ENCODE measurements at places on chromosomes 7 and 10. TPM values are rescaled to one million over a fixed set of nuclear protein-coding genes. Genes with fewer than 3 reads are reported as not detected.

DNA sequence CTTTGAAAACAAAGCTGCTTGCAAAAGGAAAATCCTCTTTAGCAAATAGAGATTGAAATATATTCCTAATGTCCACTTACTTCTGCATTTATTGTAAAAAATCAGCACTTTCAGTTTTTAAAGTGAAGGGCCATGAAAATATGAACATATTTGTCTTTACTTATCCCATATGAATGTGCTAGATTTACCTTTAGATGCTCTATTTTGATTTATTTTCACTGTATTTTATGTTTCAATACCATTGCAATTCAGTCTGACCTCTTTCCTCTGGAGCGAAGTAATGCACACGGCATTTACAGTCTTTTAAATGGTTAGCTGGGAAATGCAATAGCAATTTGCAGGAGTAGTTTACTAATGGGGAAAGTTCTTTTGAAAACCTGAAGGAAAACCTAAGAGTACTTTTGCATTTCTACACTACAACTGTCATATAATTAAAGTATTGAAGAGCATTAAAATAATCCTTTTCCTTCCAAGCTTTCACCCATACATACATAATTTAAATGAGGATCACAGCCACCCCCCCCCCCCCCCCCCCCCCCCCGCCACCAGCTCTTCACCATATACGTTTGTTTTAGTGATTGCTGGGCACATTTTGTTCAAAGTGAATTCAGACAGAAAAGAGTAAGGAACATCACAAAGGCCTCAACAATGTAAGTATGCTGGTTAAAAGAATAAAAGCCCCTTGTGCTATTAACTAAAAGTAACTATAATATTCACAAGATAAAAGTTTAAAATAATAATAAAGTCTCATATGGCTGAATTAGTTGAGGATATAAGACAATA is 3.5 kb downstream of the SKIDA1 start:
- no peak for DNase-seq

ELN gene
- total RNA-seq: not detected

DNA sequence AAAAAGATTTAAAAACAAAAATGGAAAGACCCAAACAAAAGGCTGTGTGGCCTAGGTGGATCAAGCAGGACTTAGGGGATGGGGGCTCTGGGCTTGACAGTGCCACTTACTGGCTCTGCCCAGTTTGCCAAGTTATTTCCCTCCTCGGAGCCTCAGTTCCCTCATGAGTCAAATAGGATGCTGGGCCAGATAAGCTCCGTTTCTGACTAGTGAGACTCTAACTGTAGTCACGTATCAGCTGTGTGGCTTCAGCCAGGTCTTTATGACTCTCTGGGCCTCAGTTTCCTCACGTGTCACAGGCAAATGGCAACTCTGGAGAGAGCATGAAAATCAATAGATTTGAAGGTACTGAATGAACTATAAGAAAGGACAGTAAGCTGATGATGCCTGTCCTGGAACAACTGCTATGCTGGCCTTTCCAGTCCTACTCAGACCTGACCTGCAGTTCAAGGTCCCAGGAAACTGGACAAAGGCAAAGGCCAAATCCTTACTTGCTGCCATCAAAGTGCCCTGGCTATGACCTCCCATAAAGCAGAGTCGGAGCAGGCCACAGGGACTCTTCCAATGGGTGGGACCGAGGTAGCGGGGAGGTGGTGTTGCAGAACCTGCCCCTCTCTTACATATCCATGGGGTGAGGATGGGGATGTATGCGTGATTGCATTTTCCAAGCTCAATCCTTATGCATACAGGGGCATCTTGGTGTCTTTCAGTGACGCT is 27.0 kb downstream of the FAM53B start:
- DNase-seq: no peak

DNA sequence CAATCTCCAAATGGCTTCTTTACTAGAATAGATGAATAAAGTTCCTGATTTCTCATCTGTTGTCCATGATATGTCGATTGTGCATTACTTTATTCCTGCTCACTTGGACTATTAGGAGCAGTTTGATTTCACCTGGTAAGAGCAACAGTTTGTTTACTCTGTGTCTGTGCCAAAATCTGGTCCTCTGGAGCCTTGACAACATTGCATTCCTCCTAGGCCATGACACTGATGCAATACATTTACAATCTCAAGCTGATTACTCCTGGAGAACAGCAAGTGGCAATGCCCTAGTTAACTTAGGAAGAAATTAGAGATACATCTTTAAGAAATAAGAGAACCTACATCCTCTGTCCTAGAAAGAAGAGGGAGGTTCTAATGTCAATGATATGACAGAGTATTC is 71.8 kb downstream of the SGCE start:
- DNase-seq: no peak

GRCh38 chr10:129328546-129328945 is 138.5 kb upstream of the MGMT start:
- no peak for DNase-seq

DNA sequence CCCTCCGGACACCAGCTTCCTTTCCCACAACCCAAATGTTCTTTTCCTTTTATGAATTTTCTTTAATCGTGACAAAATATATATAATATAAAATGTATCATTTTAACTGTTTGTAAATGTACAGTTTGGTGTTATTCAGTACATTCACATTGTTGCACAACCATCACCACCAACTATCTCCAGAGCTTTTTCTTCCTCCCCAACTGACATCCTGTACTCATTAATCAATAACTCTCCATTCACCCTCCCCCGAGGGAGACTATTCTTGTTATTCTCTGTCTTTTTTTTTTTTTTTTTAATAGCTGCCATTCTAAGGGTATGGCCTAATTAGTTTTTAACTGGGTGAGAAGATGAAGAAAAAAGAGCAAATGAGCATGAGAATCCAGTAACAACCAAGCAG is 30.6 kb upstream of the ITGB1 start:
- no peak for DNase-seq

DNA sequence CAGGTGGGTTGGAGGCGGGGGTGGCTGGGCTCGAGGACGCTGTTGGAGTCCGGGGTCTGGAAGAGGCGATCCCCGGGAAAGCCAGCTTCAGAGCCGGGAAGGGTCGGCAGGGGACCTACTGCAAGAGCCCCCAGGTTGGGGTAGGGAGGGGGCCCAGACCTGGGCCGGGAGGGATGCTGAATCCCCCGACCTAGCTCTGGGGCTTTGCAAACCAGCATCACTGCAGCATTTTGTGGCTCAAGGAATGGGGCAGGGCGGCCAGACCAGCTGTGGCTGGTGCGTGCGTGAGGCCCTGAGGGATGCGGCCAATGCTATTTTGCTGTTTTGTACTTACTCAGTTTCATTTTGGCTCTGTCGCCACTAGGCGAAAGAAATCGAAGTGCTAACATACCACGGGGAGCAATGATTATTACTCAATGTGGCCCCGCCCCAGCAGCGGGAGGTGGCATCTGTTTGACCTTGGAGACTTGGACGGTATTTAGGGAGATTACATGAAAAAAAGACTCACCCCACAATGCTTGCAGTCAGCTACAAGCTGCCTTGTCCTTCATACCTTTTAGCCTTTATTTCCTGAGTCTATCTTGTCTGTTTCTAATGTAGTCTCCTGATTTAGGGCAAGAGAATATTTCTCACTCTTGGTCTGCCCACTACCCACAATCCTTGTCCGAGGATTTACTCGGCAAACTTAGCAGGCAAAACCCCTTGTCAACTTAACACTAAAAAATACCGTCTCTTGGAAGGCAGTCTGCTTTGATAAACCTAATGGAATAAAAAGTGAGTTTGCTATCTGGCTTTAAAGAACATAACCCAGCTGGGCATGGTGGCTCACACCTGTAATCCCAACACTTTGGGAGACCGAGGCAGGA is 16.2 kb downstream of the HSPB1 start:
- DNase-seq: peak; percentile 77

- no peak for DNase-seq
Observed at GRCh38 chr10:58714409-58714808, 201.7 kb downstream of the BICC1 start.

KCNIP2 gene
- total RNA-seq: 3.5 TPM

AZGP1 gene
- not detected for total RNA-seq

Measured in activated CD4-positive, alpha-beta T cell treated with anti-CD3 and anti-CD28 coated beads, Interleukin-2, amount 10 ng/mL, durations not matched to agents 7 days and 5 days (primary cell).